NCI-H2081 treated with DMSO at 0.1 percent for 48 hours (cell line): ENCODE measurements at places on chromosomes 3 and 15.

DNA sequence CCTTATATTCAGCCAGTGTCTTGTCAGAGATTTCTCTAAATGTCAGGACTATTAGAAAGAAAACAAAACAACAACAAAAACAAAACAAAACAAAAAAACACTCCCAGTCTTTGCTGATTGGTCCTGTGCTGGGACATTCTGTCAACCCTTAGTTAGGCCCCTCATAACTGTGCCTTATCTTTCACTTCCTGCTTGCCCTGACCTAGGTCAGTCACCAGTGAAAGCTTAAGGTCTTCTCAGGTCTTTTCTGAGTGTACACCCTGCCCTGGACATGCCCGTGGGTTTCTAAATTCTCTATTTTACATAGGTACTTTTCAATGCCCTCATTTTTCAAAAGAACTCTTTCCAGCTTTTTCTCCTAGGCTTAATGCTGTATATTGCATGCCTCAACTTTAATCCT lies 454.1 kb downstream of the GRM7 start:
- no peak for DNase-seq

- DNase-seq, result no peak
These were observed 6.4 kb downstream of the C3orf52 start for GRCh38 chr3:112092496-112093179.

DNA sequence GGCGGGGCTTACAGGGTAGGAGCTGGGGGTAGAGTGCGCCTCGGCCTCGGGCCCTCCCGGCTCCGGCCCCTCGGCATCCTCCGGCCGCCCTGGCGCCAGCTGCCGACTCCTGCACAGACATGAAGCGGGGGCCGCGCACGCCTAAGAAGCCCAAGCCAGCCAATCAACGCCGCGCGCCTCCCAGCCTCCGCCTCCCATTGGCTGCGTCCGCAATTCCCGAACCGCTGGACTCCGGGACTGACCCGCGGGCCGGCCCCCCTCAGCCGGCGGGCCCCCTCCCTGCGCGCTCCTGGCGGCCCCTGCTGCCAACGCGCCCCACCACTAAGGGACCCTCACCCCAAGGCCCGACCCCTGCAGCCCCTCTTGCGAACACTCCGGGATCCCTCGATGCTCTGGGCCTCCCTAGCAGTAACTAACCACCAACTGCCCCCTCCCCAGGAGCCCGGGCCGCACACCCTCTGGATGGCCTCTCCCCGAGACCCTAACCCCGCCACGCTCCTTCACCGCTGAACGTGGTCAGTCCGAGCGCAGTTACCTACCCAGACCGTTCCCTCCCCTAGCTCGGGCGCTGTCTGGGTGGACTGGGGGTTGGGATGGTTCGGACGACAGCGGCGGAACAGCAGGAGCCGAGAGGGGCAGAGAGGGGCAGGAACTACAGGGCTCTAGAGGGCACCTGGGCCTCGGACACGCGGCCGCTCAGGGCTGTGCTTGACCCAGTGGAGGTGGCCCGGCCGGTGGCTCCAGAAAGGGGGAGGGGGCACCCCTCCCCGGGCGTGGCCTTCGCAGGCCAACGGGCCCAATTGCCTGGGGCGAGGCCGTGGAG lies 5.0 kb downstream of the GATA2 start:
- DNase-seq, result peak; percentile 39

DNA sequence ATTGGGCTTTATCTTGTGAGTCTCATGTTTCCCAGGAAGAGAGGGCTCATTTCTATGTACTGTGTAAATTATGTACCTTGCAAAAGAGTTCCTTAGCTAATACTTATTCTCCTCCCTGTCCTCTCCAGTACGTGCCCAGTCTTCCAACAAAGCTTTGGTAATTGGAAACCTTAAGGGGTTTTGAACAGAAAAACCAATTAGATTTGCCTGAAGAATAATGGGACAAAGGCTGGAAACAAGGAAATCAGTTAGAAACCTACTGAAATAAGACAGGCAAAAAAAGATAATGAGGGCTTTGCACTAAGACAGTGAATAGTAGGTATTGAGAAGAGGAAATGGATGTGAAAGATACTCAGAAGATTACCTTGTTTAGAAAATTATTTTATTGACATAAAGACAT lies 82.5 kb downstream of the SPRED1 start:
- no peak for DNase-seq

- DNase-seq, result no peak
These were observed 795.4 kb upstream of the SEMA6D start for GRCh38 chr15:46921891-46922290.

DNA sequence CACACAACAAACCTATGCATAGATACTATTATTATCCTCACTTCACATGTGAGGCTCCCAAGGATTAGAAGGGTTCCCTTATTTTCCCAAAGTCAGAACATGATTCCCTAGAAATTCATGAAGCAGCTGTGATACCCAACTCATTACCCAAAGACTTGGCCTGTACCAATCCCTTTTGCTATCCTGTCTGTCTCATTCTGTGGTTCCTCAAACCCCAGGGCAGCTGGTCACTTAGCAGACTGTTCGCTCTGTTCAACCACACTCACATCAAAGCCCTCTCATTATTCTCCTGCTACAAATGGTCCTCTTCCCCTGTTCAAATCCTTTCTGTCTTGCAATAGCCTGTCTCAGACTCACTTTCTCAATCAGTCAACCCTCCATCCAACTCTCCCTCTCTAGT lies 154.3 kb upstream of the TRIM42 start:
- DNase-seq, result no peak

GRCh38 chr3:177816667-177817208 lies 619.5 kb upstream of the TBL1XR1 start:
- no peak for DNase-seq

DNA sequence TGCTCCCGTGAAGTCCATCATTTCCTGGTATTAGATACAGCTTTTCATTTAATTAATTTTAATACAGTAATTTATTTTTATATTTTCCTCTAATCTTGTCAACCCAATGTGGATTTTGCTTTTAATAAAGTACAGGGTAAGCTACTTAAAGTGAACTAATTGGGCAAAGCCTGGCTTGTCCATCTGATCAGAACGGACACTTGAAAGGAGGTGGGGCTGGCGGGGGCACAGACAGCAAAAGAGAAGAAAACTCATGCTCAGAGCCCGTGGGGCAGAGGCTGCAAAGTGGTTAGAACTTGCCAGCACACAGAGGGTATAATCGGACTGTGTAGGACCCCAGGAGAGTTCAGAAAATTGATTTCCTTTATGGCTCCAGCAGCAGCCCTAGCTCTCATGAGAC lies 443.1 kb upstream of the MDFIC2 start:
- DNase-seq, result no peak

- no peak for DNase-seq
These were observed 24.7 kb downstream of the LOXL1 start for GRCh38 chr15:73950831-73951561.

- no peak for DNase-seq
These were observed 24.1 kb upstream of the MINAR1 start for GRCh38 chr15:79408041-79408440.

- DNase-seq, result no peak
These were observed 14.7 kb upstream of the TRIM59 start for GRCh38 chr3:160464321-160464720.

- peak; percentile 29 for DNase-seq
These were observed 5.8 kb upstream of the RPL29 start for GRCh38 chr3:52001443-52001974.

GRCh38 chr3:184603151-184604030 lies 41.8 kb downstream of the EPHB3 start:
- DNase-seq, result no peak

GRCh38 chr3:89315750-89316470 lies 208.5 kb downstream of the EPHA3 start:
- DNase-seq, result no peak

- no peak for DNase-seq
These were observed 40.3 kb downstream of the MBNL1 start for GRCh38 chr3:152309031-152309430.
